ENCODE measurements at places on chromosomes 1 and 21.

GRCh38 chr1:212188599-212189351, 96.4 kb upstream of the PPP2R5A start:
- no peak for DNase-seq

DNA sequence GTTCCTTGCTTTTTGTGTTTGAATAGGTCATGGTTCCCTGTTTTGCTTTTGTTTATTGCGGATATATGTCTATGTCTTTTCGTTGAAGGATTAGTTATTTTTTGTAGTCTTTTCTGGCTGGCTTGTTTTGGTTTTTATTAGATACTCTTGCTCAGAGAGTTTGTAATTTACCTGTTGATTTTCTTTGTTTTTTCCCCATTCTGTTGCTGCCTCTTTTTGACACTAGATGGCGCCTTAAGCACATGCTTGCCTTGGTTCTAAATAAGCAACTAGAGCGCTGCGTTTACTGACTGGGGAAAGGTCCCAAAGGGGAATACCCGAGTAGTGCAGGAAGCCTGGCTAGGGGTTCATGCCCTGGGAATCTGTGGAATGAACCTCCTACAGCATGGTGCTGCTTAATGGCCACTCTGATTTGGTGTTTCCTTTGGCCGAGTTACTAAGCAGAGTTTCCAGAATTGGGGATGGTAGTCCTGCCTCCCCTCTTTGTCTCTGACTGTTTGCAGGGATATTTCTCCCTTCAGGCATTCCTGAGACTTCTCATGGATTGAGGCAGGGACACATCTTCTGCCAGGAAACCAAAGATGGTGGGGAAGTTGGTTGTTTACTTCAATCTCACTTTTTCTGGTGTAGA, 143.2 kb downstream of the PTPRU start:
- DNase-seq = no peak

DNA sequence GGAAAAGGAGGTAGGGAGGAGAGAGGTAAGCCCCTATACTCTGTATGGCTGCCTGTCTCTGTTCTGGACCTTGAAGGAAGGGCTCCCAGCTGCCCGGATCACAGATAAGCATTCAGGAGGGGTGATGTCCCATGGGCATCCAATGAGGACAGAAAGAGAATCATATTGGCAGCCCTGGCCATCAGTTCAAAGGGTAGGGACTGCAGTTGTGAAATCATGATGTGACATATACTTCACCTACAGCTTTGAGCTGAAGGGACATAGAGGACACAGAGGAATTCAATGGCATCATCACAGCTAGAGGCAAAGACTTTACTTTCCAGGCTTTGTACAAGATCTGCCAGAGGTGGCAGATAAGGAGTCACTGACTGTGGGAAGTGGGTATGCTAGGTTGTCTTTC, 21.6 kb downstream of the DDX20 start:
- DNase-seq = no peak

GRCh38 chr1:9652379-9653209, 1.1 kb downstream of the PIK3CD start:
- DNase-seq = peak; percentile 58

- peak; percentile 55 for DNase-seq
Observed at GRCh38 chr1:112337028-112337531, 58.9 kb upstream of the CTTNBP2NL start.
